Cerebellar cortex (tissue), 1 donor: ENCODE measurements at places on chromosomes 12 and 14.

DNA sequence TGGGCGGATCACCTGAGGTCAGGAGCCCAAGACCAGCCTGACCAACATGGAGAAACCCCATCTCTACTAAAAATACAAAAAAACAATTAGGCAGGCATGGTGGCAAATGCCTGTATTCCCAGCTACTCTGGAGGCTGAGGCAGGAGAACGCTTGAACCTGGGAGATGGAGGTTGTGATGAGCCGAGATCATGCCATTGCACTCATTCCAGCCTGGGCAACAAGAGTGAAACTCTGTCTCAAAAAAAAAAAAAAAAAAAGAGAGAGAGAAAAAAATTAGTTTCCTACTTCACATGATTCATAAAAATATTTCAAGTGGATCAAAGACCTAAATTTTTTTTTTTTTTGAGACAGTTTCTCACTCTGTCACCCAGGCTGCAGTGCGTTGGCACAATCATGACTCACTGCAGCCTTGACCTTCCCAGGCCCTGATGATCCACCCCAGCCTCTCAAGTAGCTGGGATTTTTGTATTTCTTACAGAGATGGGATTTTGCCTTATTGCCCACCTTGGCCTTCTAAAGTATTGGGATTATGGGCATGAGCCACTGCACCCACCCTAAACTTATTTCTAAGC is 24.9 kb downstream of the FCF1 start:
- no peak for DNase-seq

GRCh38 chr12:20368651-20369304 is 441 bp downstream of the PDE3A start:
- peak; percentile 40 for DNase-seq

- DNase-seq = no peak
Measured at GRCh38 chr14:95193081-95193480, 35.8 kb upstream of the DICER1 start.

GRCh38 chr12:5276327-5276880 is 155.5 kb upstream of the NTF3 start:
- DNase-seq = peak; percentile 2

DNA sequence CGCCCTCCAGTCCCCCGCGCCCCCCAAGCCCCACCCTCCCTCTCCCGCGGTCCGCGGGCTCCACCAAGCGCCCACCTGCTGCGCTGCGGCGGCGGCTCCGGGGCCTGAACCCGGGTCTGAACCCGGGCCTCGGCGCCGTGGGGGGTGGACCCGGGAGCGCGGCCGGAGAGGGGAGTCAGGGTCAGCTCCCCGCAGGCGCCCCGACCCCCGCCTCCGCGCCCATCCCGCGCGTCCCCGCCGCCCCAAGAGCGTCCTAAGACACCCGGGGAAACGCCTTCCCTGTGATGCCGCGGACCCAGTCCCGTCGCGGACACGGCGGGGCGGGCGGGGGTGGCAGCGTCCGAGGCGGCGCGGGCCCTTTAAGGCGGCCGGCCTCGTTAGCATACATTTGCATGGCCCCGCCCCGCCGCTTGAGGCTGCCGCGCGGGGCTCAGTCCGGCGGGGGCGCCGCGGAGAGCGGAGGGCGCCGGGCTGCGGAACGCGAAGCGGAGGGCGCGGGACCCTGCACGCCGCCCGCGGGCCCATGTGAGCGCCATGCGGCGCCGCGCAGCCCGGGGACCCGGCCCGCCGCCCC is at the start of gene MMP17:
TSS of gene MMP17 (plus strand) at position 433 of the 574 bp plus-strand sequence. CDS start at position 535, 102 bp downstream.
- DNase-seq = no peak

GRCh38 chr14:60647837-60648248 is 1.4 kb downstream of the SIX1 start:
- no peak for DNase-seq

DNA sequence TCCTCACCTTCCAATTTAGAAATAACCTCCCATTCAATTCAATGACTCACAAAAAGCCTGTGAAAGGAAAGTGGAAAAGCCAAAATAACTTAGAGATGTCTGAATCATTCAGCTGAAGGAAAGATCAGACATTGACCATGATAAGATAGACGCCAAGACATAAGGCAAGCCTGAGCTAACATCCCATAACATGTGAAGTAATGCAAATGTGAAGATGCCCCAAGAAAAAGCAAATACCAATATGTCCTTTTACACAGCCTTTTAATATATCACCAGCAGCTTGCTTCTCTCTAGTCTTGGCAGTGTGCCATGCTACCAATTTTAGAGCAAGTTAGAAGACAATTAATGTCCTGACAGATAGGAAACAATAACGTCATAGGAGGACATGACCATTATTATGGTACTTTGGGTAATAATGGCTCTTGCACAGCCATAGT is 2.4 kb upstream of the NUMB start:
- peak; percentile 83 for DNase-seq

GRCh38 chr12:39375206-39375808 is 67.6 kb downstream of the KIF21A start:
- DNase-seq = no peak

DNA sequence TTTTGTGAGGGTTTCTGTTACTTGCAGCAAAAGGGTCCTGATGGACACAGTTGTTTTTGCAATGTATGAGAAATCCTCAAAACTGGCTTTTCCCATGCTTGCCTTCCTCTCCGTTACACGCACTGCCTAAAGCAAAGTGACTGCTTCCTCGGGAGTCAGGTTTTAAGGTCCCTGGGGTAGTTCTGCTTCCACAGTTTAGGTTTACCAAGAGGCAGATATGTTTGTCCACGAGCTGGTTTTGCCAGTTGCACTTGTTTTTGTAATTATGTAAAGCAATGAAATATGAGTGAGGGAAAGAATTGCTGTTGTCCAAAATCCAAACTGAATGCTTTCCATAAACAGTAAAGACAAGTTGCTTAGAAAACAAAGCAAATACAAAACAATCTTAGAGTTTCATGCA is 290.7 kb upstream of the AMIGO2 start:
- no peak for DNase-seq

GRCh38 chr12:25404955-25405354 is 148.1 kb downstream of the LMNTD1 start:
- no peak for DNase-seq
